ENCODE measurements at places on chromosomes 4 and X.

- no peak for DNase-seq
Observed at GRCh38 chrX:9867753-9868152, 81.5 kb downstream of the SHROOM2 start.

DNA sequence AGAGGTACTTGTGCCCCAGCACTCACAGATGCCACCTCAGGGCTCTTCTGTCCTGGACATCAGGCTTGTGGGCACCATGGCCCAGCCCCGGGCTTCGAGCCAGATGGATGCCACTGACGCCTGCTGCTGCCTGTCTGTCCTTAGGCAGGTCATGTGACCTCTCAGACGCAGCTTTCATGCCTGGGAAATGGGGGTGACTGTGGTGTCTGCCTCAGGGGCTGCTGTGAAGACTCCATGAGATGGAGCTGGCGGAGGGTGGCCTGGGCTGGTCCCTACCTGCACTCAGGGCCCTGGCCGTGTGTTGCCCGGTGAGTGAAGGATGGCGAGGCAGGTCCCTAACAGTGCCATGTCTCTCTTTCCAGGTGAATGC lies 6.5 kb downstream of the CPZ start:
- no peak for DNase-seq

GRCh38 chr4:38679921-38680320 lies 15.9 kb downstream of the KLF3 start:
- DNase-seq: no peak

- no peak for DNase-seq
Observed at GRCh38 chr4:83118869-83119268, 4.3 kb upstream of the PLAC8 start.

DNA sequence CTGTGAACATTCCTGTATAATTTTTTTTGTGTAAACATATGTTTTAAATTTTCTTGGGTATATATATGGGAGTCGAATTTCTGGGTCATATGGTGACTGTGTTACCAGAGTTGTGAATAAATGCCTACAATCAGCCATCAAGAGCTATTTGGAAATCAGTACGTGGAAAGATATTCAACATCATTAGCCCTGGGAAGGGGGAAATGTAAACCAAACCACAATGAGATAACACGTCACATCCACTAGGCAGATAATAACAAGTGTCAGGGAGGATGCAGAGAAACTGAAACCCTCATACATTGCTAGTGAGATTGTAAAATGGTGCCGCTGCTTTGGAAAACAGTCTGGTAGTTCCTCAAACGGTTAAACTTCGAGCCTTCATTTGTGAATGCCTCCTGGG lies 43.9 kb downstream of the LUZP4 start:
- DNase-seq: no peak

DNA sequence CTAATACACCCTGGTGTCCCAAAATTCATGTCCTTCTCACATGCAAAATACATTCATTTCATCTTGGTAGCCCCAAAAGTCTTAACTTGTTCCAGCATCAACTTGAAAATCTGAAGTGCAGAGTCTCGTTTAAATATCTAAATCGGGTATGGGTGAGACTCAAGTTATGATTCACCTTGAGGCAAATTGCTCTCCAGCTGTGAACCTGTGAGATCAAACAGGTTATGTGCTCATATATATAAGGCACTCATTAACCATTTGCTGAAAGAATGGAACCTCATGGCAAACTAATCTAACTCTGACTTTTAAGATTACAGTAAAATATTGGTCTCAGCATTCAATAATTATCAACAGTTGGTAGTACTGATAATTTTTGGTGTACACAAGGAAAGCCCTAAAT lies 55.5 kb downstream of the PDLIM5 start:
- no peak for DNase-seq

DNA sequence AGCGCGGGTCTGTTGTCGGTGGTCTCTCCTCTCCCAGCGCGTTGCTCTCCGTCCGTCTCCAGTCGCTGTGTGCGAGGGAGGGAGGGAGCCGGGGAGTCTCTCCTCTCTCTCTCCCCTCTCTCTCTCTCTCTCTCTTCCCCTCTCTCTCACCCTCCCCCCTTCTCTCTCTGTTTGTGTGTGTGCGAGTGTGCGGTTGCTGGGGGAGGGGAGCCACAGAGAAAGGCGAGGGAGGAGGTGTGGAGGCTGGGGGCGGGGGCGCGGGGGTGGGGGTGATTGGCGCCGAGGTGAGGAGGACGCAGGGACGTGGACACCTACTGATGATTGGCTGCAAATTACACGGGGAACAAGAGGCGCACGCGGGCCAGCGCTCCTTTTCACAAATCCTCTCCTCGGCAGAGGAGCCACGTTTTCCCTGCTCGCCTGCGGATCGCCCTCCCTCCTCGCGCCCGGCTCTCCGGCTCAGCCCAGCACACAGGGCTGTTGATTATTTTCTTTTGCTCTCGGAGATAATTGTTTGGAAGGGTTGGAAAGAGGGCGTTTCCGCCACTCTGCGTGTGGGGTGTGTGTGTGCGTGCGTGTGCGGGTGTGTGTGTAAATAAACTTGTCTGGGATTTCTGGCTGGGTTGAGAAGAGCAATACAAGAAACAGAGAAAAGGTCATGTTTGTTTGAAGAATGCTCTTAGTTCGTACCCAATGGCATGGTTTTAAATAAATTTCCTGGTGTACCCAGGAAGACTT lies at the start of gene CXXC4:
TSS of gene CXXC4 (minus strand) at position 73 of the 738 bp plus-strand sequence. CDS start 3,092 bp downstream, outside the sequence.
- no peak for DNase-seq

DNA sequence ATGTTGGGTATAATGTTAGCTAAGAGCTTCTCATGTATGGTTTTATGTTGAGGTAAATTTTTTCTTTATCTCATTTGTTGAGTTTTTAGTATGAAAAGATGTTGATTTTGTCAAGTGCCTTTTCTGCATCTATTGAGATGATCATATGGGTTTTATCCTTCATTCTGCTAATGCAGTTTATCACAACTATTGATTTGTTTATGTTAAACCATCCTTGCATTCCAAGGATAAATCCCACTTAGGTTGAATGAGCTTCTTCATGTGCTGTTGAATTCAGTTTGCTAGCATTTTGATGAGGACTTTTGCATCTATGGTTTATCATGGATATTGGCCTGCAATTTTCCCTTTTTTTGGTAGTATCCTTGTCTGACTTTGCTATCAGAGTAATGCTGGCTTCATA lies 93.3 kb downstream of the SYTL5 start:
- DNase-seq: no peak

- no peak for DNase-seq
Observed at GRCh38 chrX:68647156-68647957, at the start of gene STARD8. Gene STARD8 (plus strand): TSS chrX:68647666. CDS start chrX:68647883, 217 bp downstream.

DNA sequence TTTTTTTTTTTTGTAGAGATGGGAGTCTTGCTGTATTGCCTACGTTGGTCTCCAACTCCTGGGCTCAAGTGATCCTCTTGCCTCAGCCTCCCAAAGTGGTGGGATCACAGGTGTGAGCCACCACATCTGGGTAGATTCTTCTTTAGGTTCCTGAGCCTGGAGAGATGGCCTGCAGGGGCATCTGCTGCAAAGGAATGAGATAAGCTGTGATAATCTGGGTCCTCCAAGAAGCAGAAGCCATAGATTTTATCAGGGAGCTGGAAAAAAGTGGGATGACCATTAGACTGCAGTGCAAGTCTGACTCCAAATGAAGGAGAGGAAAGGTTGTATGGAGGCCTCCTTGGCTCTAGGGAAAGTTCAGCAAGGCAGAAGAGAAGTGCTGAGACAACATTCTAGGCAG lies 19.0 kb upstream of the ACSL1 start:
- DNase-seq: no peak

All from stimulated activated CD8-positive, alpha-beta memory T cell treated with anti-CD3 and anti-CD28 coated beads, Interleukin-15, amount 100 ng/mL, for 4 hours (primary cell).